ENCODE measurements at places on chromosomes 2 and 18.
A peak's percentile ranks its signal among the peaks of the same experiment; 100 is the strongest.

DNA sequence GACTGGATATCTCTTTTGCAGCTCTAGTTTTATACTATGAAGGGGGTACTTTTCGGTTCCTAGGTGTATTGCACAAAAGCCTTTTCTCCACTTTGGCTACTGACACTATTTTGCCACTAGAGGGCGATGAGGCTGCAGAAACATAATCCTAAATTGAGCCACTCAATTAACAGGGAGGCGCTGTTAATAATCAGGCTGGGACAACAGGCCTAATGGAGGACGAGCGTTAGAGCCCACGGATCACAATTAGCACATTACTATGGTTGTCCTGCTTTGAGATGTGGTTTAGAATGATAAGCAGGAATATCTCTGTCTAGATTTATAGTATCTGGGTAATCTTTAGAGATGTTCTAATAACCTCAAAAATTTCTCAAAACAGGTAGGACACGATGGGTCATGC is 62.2 kb upstream of the PMAIP1 start:
- DNase-seq: peak; percentile 72

DNA sequence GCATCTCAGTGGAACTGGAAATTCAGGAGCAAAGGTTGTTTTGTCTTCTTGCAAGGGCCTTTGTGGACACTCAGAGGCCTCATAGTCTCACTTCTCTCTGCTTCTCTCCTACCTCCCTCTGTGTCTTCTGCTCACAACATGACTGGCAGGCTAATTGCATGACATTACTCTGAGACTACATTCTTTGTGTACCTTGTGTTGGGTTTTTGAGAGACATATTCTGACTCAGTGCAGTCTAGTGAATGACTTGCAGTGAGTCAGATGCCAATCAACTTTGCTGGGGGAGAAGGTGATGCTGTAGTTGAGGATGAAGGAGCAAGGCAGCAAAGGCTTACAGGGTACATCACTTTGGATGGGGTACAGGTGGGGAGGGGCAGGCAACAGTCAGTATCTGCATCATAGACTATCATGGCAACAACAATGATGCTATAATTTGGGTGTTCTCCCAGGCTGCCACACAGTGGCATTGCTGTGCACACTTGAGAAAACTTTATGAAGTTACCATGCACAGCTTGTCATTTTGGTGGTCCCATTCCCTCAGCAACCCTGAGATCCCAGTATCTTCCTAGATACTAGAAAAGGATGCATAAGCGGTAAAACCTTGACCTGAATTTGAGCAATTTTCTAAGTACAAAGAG is 69.3 kb upstream of the SLC16A14 start:
- DNase-seq: no peak

DNA sequence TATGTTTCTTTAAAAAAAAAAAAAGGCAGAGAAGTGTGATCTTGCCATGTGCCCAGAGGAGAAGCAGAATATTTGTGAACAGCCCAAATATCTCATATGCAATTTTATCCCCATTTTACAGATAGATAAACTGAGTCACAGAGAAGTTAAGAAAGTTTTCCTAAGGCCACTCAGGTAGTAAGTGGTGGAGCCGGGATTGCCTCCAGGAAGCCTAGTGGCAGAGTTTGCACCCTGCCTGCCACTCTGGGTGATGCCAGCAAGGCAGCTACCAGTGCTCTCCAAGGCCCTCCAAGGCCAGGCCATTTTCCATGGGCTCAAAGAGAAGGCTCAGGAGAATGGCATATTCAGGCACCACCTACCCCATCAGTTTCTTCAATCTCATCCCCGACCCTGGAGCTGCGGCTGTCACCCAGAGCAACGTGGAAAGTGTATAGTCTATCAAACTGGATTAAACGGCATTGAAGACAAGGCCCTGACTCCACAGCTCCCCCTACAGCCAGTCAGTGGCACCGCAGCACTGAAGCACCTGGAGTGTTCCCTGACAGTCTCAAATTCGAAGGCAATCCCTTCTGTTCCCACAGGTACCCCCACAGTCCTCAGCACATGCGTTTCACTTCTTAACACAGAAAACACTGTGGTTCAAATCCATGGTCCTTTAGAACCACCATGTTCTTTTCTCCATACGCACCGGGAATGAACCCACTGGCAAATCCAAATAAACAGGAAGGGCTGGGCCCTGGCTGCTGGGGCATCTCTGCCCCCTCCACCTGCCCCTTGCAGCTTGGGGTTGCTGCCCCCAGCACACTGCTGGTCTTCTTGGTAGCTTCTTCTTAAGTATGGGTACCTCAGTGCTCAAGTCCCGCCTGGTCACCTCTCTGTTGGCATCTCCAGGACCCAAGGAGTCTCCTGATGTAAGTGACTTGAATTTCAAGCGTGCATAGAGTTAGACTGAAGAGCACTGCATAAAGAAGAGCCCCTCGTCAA is 175.3 kb downstream of the INHBB start:
- peak; percentile 44 for DNase-seq

- no peak for DNase-seq
Measured at GRCh38 chr2:182933629-182934028, 67.2 kb upstream of the FRZB start.
